ENCODE measurements at places on chromosomes 13 and 19.

GRCh38 chr13:110811008-110811720, 97.7 kb downstream of the ING1 start:
- no peak for DNase-seq

DNA sequence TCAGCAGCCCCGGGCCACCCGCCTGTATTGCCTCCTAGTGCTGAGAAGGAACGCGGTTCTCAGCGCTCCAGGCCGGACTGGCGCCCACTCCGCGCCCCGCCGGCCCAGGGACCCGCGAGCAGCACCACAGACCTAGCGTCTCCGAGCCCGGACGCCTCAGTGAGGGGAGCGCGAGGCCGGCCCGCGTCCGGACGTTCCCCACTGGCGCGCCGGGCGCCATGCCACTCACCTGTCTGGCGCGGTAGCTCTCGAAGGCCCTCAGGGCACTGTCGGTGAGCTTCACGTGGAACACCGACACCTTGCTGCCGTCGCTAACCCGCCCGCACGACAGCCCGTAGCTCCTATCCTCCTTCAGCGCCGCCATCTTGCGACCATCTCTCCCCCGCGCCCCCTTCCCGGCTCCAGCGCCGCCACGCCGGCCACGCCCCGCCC, at the start of gene ELL:
Gene ELL, minus strand, starts transcription at position 379 of the 432 bp plus-strand sequence. Its CDS starts 15 bp downstream, at position 364.
- no peak for DNase-seq

DNA sequence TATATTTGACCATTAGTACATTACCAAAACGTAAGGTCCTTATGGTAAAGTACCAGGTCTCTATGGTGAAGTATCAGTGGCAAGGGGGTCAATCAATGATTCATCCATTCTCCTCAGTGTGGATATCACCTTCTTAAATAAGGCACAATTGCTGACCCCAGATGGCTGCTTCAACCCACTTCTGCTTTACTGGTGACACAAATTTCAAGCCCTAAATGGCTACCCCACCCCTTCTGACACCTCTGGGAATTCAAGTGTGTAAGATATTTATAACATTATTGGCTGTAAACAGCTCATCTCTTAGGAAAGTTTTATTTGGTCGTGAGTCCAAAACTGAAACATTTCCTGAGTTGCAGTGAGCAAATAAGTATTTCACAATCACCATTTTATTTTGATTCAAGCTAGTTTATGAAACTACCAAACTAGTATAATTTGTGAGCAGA, 7.9 kb upstream of the WBP4 start:
- peak; percentile 74 for DNase-seq

- no peak for DNase-seq
Observed at GRCh38 chr19:38698225-38699026, 45.8 kb downstream of the CAPN12 start.

DNA sequence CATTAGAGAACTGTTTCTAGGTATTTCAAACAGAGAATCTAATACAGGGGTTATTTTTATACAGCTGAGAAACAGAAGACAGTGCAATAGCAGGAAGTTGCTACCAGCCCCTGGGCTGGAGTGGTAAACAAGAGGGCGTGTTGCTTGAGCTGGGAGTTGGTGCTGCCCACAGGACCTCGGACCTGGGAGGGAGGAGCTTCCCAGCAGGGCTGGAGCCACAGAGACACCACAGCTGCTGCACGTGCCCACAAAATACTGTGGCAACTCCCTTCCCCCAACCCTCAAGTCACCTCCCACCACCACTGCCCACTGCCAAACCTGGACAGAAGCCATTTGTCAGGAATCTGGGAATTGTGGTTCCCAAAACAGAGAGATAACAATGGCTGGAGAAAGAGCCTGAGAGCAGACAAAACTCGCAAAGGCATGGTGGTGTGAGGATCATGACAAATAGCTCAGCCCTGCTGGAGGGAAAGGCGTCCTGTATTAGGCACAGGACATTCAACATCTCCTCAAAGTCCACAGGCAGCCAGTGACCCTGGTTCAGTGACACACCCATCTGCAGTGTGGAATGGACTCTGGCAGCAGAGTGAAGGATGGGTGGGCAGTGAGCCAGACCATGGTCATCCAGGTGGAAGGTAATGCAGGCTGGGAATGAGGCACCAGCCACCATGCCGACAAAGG, 57.2 kb downstream of the SPATA13 start:
- DNase-seq, result no peak

DNA sequence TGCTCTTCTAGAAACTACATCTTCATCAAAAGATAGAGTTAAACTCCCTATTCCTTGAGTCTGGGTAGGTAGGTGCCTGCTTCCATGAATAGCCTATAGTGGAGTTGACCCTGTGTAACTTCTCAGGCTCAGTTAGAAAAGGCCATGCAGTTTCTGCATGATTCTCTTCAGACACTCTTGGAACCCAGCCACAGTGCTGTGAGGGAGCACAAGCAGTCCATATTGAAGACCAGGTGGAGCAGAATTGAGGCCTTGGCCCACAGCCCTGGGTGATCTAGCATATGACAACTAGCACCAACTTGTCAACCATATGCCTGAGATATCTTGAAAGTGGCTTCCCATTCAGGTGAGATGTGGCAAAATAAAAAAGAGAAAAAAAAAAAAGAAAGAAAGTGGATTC, 10.3 kb upstream of the PAN3 start:
- no peak for DNase-seq
